Adrenal gland (tissue), 19 donors: ENCODE measurements at places on chromosomes 4 and X. TPM values are rescaled to one million over a fixed set of nuclear protein-coding genes. Genes with fewer than 3 reads are reported as not detected.

The PLS3 gene
- total RNA-seq: 39.1 TPM

The RBMXL3 gene
- total RNA-seq: not detected

The BLOC1S4 gene
- total RNA-seq: 17.0 TPM

The SEC24B gene
- 29.2 TPM for total RNA-seq

The PDE5A gene
- total RNA-seq: 23.2 TPM

The TRMT2B gene
- total RNA-seq: 6.9 TPM

The F8A2 gene
- not detected for total RNA-seq

The TRAM1L1 gene
- total RNA-seq: 4.1 TPM

The EIF4E gene
- 84.6 TPM for total RNA-seq

The HPGD gene
- 5.7 TPM for total RNA-seq

The RHOXF2 gene
- total RNA-seq: not detected

The SSX3 gene
- total RNA-seq: not detected

The DUSP9 gene
- total RNA-seq: not detected

The ALB gene
- 3.6 TPM for total RNA-seq

The CPE gene
- total RNA-seq: 24.8 TPM

The SSX2B gene
- total RNA-seq: not detected

The MCTS1 gene
- total RNA-seq: 45.6 TPM

The GLRA2 gene
- total RNA-seq: not detected

The CENPVL2 gene
- total RNA-seq: not detected

The BBS12 gene
- total RNA-seq: 7.5 TPM

The STIM2 gene
- total RNA-seq: 16.9 TPM

The ADGRG4 gene
- total RNA-seq: not detected

The SLC4A4 gene
- total RNA-seq: 0.94 TPM

The CRMP1 gene
- total RNA-seq: 17.7 TPM

The AP1S2 gene
- 19.3 TPM for total RNA-seq

The ETDB gene
- not detected for total RNA-seq

The CAPN6 gene
- total RNA-seq: not detected

The CLCN4 gene
- total RNA-seq: 6.4 TPM

The TRIM61 gene
- total RNA-seq: 1.3 TPM

The CYBB gene
- 51.7 TPM for total RNA-seq

The RP2 gene
- 11.5 TPM for total RNA-seq

The NAT8L gene
- 1.6 TPM for total RNA-seq

The TIMM17B gene
- total RNA-seq: 71.7 TPM

The MTTP gene
- total RNA-seq: not detected

The TLR2 gene
- total RNA-seq: 2.8 TPM
